ENCODE measurements at places on chromosomes 1 and 21. TPM values are rescaled to one million over a fixed set of nuclear protein-coding genes. Genes with fewer than 3 reads are reported as not detected.

DNALI1 gene
- not detected for polyA plus RNA-seq

DIO1 gene
- polyA plus RNA-seq, result 0.11 TPM

DNA sequence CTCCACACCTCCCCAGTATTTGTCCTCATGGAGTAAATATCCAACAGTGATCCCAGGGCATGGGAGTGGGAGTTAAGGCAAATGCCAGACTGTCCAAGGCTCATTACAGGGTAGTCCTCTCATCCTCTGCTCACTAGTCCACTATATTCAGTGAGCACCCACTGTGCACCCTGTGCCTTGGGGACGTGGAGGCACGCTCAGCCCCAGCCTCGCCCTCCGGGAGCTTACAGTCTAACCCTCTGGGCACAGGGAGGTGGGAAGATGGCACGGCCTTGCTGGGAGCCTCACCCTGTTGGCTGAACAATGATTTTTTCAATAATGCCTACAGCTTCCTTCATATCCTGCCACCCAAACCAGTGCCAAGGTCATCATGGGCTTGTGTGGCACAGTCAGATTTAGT is 2.8 kb downstream of the HES2 start:
- DNase-seq, result no peak

DNA sequence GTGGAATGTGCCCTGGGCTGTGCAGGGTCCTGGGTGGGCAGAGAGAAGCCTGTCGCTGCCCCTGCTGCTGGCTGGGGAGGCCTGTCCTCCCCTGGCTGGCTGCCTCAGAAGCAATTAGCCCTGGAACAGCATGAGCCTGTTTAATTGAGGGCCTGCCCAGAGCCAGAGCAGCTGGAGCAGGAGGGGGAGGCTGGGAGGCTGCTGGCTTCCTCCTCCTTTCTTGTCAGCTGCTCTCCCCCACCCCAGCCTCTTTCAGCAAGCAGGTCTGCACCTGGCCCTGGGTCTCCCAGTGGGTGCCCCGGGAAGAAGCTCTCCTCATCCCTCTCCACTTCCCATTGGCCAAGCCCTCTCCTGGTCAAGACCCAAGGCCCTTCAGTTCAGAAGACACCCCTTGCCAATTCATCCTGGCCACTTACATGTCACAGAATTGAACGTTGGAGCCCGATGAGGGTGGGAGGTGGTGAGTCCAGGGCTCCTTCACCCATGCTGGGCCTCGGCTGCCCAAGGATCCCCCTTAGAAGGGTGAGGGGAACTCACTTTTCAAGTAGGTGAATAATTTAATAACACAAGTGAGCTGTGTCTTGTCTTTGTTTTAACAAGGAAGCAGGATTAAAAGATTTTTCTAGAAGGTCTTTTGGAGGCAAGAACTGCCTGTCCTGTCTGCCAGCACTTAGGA is 13.2 kb downstream of the AMPD2 start:
- DNase-seq, result no peak

- no peak for DNase-seq
These were observed 58.0 kb downstream of the DISC1 start for GRCh38 chr1:231684356-231685244.

All from immature natural killer cell (primary cell).